ENCODE measurements at places on chromosomes 12 and 14.

DNA sequence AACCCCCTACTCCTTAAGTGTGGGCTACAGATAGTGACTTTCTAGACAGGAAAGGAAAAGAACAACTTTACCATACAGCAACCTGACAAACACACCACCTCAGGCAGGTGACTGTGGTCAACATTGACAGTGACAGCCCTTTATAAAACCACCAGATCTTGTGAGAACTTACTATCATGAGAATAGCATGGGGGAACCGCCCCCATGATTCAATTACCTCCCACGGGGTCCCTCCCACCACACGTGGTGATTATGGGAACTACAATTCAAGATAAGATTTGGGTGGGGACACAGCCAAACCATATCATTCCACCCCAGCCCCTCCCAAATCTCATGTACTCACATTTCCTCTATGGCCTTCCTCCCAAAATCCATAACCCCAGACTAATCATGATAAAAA, 16.3 kb downstream of the OR10P1 start:
- no peak for DNase-seq

- DNase-seq, result no peak
Measured at GRCh38 chr14:92173668-92174067, 51.9 kb downstream of the CPSF2 start.

GRCh38 chr14:92546347-92547053, 32.9 kb downstream of the RIN3 start:
- DNase-seq, result no peak

DNA sequence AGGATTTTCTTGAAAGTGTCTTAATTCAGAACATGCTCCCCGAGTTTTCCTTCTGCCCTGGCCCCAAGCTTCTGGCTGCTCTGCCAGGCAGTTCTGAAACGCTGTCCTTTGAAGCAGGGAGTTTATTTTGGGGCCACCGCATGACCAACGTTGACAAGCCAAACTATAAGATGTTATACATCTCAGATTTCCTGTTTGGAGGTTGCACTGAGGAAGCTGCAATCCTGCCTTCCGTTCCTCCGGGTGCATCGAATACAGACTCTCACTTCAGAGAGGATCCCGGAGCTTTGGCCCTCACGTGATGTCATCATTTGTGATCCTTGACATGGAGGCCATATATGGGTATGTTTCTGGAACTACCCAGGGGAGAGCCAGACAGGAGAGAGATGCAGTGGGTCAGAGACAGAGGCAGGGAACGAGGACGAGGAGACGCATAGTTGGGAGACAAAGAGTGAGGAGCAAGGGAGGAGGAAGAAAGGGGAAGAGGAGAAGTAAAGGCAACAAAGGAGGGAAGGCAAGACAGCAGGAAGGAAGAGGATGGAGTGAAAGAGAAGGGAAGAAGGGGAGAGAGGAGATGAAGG, at the start of gene ASB2:
ASB2 (minus strand) TSS at position 94 of the 581 bp plus-strand sequence. CDS start 12,031 bp downstream, outside the sequence.
- no peak for DNase-seq

DNA sequence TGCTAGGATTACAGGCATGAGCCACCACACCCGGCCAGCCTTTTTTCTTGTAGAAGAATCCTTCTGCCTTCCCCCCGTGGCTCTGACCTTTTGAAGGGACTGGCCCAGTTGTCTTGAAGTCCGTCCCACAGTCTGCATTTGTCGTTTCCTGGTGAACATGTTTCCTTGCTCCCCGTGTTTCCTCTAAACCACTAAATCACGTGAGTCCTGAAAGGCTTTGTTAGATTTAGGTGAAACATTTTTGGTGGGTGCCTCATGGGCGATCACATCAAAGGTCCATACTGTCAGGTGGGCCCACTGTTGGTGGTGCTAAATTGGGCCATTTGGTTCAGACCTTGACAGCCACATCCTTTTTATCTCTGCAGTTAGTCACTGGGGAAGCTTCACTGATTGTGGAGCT, 26.3 kb downstream of the MLXIP start:
- DNase-seq, result no peak

GRCh38 chr12:131139363-131140068, 185.8 kb downstream of the ADGRD1 start:
- DNase-seq, result no peak

DNA sequence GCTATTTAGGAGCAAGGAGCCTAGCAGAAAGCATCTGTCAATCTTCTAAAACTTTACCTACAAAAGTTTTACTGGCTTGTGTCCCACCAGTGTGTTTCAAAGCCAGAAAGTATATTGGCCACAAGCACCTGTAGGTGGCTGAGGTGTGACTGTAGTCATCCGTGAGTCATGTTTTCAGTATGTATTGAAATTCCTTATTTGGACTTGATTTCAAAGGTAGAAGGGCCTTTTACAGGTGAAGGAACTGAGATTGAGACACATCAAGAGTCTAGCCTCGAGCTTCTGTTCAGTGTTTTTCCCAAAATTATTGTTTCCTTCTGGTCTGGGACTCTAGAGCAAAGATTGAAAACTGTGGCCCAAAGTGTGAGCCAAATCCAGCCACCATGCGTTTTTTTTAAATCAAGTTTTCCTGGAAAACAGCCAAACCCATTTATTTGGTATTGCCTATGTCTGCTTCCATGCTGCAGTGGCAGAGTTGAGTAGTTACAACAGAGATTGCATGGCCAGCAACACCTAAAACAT, 195.3 kb upstream of the BCL2L14 start:
- DNase-seq, result no peak

- no peak for DNase-seq
Measured at GRCh38 chr12:46406352-46407027, 33.9 kb upstream of the SLC38A2 start.

DNA sequence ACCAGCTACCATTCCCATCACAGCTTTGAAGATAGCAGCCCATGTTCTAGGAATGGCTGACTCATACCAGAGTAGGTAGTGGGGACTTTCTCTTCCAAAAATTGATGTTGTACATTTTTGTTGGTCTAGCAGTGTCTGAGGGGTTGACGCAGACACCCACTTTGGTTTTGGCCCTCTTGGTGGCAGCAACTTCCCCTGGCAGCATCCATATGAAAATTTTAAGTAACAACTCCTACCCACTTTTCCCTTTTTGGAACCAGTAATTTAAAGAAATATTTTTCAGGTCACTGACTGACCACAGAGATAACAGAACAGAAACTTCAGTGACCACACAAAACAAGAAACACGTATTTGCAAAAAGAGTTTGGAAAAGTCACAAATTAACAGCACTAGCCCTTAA, 162.0 kb upstream of the TMCC3 start:
- no peak for DNase-seq

All from substantia nigra (tissue), 51 donors.